Fibroblast of skin of right quadriceps (primary cell): ENCODE measurements at places on chromosomes 7 and 10.
A peak's percentile ranks its signal among the peaks of the same experiment; 100 is the strongest.

DNA sequence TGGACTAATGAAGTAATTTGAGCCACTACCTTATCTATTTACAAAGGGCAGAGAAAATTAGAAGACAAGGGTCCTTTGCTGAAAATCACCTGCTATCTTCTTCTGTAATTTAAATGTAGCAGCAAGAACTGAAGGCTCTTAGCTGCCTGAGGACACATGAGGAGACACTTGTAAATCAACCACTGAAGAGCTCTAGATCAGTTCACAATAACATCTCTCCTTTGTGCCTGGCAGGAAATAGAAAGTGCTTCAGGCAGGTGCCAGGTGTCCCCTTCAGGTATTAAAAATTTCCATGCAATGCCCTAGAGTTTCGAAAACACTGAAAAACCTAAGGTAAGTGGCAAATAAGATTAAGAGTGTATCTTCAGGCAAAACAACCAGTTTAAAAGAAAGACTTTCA lies 474.6 kb downstream of the GRM8 start:
- DNase-seq: no peak

DNA sequence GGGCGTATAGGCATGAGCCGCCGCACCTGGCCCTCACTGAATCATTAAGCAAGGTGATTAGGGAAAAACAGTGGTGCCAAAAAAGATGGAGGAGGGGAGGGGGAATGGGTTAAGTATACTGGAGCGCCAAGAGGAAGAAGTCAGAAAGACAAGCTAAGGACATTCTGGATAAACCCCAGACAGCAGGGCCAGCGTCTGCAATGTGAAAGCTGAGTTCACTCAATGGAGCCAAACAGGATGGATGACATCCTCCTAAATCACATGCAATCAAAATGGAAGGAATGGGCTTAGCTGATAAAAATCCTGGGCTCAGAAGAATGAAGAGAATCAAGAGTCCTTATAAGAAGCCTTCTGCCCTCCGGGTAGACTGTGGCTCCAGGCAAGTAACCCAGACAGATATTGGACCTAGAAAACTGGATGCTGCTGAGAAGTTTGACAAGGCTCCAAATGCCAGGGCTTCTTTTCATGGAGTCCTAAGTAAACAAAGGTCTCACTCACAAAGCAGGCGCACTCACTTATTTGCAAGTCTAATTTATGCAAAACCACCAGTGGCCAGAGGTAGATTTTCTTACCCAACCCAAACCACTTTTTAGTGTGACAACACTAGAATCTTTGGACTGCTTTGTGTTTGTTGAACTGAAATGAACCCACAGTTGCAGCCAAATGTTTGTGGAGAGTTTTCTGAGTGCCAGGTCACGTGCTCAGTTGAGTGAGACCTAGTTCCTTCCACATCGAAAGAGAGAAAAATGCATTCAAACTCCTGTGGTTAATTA lies 519.1 kb upstream of the AUTS2 start:
- DNase-seq: peak; percentile 16

DNA sequence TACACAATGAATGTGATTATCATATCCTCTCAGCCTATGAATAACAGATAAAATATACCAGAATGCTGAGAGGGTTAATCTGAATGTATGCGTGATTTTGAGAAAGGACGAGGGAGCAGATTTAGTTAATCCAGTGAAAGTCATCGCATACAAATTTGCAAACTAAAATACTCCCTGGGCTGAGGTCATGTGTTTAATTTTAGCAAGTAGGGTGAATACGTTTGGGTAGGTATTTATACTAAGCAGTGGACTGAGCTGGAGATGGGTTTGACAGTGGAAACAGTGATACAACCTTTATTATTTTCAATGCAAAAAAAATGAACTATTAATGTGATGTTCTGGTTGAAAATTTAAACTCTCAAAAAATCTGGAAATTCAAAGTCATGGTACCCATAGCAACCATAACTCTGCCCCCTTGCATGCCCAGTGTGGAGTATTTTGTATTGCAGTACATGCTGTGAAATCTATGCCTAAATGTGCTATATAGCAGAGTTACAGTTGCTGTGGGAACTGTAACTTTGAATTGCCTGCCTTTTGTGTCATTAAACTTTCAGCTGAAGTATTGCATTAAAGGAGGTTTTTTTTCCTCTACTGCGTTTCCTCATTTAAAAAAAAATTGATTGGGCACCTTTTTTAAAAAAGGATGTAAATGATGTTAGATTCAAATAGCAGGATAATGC lies 9.5 kb upstream of the ARID5B start:
- DNase-seq: no peak

- DNase-seq: no peak
Observed at GRCh38 chr10:131728286-131729228, 172.3 kb upstream of the PPP2R2D start.

DNA sequence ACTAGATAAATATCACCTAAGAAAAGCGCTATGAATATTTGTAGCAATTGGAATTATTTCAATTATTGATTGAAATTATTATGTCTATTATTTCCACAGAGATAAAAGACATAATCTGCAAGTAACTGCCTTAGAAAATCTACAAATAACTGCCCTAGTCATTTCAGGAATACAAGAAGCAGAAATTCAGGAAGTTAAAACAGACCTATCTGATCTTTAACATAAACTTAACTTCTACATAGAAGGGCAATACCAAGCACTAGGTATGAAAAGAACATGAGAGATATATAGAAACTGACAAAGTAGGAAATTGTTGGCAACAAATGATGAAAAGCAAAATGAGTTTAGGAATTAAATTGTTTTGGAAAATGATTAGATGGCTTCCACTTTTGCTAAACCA lies 31.8 kb upstream of the AKR1B10 start:
- no peak for DNase-seq

DNA sequence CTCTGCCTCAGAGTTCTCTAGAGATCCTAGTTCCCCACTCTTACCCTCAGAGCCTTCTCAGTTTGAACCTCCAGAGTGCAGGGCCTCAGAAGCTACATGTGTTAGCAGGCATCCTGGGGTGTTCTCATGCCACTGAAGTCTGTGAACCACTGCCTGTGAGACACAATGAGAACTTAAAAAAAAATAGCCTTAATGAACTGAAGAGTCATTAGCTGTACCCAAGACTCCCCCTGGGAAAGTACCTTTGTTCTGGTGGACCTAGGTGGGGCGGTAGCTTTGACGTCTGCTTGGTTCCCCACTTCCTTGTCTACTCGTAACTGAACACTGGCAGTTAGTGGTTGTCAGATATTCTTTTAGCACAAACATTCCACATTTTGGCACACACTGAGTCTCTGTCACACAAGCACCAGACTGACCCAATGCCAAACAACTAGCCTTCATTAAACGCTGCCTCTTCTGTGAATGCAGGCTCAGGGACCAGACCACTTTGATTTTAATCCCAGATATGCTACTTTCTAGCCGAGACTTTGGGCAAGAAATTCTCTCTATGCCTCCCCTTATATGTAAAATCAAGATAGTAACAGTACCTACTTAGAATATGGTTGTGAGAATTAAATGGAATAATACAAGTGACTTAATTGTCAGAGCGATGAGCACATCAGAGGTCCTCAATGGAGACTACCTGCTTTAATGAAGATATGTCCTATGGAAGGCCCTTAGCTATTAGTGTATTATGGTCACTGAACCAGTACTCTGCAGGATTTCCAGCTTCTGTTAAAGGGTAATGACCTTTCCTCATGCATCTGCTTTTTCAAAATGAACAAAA lies 75.3 kb upstream of the CC2D2B start:
- no peak for DNase-seq

DNA sequence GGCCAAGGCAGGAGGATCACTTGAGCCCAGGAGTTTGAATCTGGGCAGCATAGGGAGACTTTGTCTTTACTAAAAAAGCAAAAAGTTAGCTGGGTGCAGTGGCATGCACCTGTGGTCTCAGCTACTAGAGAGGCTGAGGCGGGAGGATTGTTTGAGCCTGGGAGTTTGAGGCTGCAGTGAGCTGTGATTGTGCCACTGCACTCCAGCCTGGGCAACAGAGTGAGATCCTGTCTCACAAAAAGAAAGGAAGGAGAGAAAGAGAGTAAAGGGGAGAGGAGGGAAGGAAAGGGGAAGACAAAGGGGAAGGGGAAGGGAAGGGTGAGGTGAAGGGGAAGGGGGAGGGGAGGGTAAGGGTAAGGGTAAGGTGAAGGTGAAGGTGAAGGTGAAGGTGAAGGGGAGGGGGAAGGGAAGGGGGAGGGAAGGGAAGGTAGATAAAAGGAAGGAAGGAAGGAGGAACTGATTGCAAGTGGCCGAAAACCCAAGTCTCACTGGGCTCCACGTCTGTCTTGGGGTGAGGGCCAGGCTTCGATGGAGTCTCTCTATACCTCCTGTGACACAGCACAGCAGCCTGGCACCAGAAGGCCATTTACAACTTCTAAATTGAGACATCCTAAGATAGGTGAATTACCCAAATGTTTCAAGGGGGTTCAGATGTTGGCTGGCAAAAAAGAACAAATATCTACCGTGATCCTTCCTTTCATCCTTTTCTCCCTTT lies 4.0 kb upstream of the KLRG2 start:
- no peak for DNase-seq

DNA sequence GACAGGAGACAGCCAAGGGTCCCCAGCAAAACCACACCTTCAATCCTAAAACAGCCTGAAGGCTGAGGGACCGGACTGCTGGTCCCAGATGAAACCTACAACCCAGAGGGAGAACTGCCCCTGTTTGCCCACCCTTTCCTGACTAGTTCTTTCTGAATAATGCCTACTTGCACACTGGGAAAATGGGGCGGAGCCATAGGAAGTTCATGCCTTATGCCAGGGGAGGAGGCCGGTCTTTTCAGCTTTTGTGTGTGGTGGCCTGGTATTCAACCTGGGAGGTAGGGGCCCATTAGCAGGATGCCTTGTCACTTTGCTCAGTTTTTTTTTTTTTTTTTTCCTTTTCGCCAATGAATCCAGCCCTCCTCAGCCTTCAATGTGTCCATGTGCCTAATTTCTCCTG lies 20.7 kb downstream of the TOMM7 start:
- DNase-seq: no peak

DNA sequence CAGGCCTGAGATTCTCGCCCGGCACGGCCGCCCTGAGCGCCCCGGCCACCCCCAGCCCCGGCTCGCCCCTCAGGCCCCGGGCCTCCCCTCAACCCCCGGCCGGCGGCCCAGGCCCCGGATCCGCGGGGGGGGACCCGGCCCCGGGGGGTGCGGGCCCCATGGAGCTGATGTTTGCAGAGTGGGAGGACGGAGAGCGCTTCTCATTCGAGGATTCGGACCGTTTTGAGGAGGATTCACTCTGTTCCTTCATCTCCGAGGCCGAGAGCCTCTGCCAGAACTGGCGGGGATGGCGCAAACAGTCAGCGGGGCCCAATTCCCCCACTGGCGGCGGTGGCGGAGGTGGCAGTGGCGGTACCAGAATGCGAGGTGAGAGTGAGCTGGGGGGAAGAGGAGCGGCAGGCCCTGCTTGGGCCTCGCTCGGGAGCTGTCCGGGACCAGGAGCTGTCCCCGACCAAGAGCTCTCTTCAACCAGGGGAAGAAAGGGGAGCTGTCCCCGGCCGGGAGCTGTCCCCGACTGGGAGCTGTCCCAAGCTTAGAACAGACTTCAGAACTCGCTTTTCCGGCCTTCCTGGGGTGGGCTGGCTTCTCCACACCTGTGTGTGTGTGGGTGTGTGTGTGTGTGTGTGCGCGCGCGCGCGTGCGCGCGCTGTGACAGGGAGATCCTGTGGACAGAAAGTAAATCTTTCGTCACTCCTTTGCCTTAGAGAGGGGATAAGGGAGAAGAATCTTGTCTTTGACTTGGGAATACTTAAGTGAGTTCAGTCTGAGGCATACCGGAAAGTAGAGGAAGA lies 510 bp downstream of the ZSWIM8 start:
- DNase-seq: peak; percentile 35

- DNase-seq: peak; percentile 4
Observed at GRCh38 chr10:86900955-86901354, 56.5 kb downstream of the MMRN2 start.

GRCh38 chr10:118737603-118738302 lies 17.0 kb downstream of the CACUL1 start:
- DNase-seq: no peak

GRCh38 chr7:104627516-104627915 lies 299.1 kb downstream of the LHFPL3 start:
- DNase-seq: peak; percentile 10

DNA sequence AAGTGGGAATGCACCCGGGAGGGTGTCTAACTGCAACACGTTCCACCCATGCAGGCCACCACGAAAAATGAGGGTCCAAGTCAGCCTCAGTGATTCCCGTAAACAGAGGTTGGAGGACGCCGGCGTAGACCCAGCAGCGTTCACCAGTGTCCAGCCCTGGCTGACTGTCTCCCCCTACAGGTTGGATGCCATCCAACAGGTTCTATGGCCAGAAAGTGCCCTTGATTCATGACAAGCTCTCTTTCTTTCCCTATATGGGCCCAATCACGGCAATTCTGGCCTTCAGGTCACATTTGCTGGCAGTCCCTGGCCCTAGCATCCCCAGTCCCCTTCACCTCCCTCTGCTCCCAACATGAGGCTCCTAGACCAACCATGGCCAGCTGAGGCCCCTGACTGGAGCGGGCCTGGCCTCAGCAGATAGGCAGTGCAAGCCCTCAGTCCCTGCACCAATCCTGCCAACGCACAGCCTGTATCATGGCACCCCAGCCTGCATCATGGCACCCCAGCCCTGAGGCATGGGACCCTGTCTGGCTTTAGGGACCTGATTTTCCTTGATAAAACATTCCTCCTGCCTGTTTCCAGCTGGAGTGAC lies 227.4 kb downstream of the GRID1 start:
- DNase-seq: no peak

DNA sequence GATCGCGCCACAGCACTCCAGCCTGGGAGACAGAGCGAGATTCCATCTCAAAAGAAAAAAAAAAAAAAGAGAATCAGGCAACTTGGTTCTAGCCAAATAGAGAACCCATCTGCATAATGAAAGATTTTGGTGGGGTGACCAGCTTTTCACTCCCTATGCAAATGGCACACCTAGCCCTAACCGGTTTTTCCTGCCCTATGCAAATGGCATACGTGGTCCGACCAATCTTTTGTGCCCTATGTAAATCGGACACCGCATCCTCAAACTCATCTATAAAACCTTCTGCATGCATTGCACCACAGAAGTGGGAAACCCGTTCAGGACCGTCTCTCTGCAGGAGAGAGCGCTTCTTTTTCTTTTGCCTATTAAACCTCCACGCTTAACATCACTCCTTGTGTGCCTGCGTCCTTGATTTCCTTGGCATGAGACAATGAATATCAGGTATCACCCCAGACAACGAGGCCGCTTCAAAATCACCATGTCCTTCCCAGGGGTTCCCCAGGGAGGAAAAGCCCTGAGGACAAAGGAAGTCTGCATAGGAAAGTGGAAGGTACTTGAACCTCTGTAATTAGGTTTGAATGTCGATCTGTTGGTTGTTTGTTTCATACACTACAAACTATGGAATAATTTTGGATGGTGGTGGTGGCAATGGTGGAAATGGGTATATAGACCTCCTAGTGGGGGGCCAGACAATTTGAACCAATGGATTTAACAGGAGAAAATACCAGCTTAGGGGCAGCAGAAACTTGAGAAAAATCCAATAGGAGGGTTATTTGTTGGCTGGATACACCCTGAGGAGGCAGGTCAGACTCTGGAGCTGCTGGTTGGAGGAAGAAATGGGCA lies 396.2 kb downstream of the TYW1 start:
- DNase-seq: no peak

DNA sequence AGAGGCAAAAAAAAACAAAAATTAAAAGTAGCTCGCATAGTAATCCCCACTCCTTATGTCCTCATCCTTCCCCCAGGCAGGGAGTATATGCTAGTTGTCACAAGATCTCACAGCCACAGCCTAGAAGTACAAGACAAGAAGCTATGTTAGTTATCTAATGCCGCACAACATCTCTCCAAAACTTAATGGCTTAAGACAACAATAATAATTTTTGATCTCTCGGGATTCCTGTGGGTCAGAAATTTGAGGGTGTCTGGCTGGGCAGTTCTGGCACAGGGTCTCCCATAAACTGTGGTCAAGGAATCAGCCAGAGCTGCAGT lies 39.7 kb downstream of the CPVL start:
- no peak for DNase-seq
